Stimulated activated CD4-positive, alpha-beta T cell treated with anti-CD3 and anti-CD28 coated beads, Interleukin-15, amount 100 ng/mL, for 48 hours (primary cell): ENCODE measurements at places on chromosomes 7 and 10.

DNA sequence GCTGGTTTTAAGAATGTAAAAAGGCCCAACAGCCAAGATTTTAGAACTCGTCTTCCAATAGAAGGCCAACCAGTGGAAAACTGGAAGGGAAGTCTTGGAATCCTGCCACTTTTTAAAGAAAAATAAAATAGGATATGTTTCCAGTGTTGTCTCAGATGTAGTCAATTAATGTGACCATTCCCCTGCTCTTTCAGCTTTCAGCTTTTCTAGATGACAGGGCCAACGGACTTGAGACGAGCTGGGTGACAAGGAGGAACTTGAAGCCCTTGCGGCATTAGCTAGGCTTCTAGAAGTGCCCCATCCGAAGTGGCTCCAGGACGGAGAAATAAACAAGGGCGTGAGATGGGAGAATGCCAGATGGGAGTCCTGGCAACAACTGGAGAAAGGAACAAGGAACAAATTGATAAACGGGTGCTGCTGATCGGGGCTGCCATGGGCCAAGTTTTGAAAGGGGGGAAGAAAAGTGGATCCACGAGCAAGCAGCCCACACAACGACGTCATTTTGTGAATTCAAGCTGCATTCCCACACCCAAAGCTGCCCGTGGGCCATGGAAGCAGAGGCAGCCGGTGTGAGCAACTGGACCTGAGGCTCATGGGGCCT lies 42.3 kb downstream of the CTBP2 start:
- no peak for DNase-seq

GRCh38 chr10:43209074-43209455 lies 57.8 kb downstream of the RASGEF1A start:
- no peak for DNase-seq

- DNase-seq: no peak
Observed at GRCh38 chr7:12814828-12815227, 127.4 kb downstream of the ARL4A start.

DNA sequence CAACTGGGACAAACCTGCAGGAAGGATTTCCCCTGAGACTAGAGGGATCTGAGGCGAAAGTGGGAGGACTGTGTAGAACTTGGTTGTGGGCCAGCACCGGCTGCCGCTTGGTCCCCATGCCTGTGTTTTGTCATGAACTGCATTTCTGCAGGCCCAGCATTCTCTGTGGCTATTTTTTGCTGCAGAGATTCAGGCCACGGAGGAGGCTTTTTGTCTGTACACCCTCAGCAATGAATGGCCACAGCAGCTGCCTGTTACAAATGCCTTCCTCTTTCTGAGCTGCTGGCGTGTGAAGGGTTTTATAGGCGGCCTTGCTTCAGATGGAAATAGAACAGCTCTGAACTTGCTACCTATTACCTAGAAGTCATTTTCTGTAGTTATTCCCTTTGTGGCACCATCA lies 164.4 kb downstream of the SH2D4B start:
- no peak for DNase-seq

GRCh38 chr10:55002420-55002819 lies 201.4 kb upstream of the PCDH15 start:
- DNase-seq: no peak

GRCh38 chr10:28241741-28242399 lies 61.0 kb downstream of the MPP7 start:
- peak; percentile 27 for DNase-seq

DNA sequence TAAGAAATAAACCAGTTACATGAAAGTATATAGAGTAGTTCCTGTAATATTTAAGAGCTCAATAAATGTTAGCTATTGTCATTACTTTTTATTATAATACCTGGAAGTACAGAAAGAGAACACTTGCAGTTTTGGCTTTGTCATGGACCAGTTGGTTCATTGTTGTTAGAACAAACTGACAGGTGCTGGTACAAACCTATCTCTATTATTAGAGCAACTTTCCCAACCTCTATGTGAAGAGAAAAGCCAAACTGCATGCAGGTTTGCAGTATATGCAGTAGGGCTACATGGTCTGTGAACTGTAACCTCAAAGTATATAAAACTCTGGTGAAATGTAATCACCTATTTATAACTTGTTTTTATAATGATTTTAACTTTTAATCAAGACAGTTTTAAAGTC lies 20.4 kb downstream of the DNAJC9 start:
- no peak for DNase-seq

- DNase-seq: no peak
Observed at GRCh38 chr10:119394657-119395279, 147.8 kb downstream of the RGS10 start.

- no peak for DNase-seq
Observed at GRCh38 chr7:108911016-108911415, 341.3 kb downstream of the DNAJB9 start.

GRCh38 chr10:127117125-127117524 lies 79.3 kb downstream of the INSYN2A start:
- DNase-seq: no peak

DNA sequence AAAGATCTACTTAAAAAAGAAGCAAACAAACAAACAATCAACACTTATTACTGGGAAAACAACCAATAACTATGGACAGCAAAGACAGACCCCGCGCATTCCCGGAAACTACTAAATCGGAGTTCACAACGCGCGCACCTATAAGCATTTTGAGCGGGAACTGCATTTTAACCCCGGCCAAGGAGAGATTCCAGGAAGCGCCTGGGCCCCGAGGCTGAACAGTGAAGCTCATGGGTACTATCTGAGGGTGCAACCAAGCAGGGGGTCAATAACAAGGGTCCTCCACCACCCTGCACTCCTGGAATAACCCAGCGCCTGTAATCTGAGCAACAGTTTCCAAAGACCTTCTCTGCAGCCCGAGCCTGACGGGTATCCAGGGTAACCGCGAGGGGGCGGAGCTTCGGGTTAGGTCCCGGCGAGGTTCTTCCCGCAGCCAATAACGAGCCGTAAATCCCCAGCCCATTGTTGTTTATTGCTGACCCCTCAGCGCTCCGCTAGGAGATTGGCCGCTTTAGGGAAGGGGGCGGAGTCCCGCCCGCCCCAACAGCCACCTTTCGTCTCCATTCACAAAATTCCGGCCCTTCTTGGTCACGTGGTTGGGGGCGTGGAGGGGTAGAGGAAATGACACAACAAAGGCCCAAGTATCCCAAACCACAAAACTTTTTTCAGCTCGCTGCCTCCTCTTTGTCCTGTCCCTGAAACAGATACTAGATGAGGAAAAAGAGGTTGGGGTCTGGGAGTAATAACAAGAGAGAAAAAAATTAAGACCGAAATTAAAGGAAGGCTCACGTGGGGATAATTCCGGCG lies 1.7 kb upstream of the ETV1 start:
- peak; percentile 46 for DNase-seq

- no peak for DNase-seq
Observed at GRCh38 chr10:132021046-132021445, 39.3 kb upstream of the BNIP3 start.

DNA sequence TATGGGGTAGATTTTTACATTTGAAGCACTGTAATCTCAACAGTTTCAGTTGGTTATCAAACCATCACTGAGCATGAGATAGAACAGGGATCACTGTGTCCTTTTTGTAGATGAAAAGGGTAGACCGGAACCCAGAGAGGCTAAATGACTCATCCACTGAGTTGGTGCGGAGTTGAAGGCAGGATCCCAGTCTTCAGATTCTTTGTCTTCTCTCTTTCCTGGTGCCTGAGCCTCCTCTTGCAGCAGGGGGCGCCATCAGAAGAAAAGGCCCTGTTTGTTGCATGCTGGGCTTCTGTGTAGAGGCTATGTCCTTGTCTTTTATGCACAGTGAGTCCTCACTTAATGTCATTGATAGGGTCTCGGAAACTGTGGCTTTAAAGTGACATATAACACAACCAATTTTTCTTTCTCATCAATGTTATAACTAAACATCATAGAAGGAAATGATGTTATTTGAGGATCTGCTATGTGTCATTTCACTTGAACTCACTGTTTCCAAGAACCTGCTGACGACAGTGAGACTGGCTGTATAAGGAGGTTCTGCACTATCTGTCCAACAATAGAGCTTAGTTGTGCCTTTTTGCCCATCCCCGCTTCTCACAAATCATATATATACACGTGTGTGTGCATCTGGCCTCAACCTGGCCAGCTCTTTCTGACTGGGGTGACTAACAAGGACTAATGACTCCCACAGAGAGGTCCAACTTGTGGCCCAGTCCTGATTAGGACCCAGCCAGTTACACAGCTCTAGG lies 14.3 kb downstream of the ZNF282 start:
- peak; percentile 88 for DNase-seq

DNA sequence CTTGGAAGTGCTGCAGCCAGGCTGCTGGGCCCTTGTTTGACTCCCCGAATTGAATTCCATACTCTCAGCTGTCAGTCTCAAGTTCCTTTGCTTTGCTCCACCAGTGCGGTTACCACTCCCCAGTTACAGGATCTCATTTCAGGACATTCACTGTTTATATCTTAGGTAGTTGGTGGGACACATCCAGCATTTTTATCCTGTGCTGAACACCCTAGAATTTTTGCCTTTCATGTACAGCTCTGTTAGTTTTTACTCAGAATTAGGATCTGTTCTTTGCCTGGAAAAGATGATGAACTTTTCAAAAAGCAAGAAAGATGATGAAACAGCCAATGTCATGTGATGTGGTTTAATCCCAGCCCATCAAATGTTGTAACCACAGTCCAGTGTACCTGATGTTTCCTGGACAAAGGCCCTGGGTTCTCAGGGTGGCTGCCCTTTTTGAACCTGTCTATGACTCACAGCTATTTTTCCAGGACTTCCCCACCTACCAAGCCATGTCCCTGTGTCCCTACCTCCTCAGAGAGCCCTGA lies 149.7 kb downstream of the NOC3L start:
- DNase-seq: no peak

- DNase-seq: no peak
Observed at GRCh38 chr10:48623607-48624132, 18.8 kb upstream of the ARHGAP22 start.

GRCh38 chr7:157028199-157028903 lies 17.9 kb upstream of the MNX1 start:
- no peak for DNase-seq

DNA sequence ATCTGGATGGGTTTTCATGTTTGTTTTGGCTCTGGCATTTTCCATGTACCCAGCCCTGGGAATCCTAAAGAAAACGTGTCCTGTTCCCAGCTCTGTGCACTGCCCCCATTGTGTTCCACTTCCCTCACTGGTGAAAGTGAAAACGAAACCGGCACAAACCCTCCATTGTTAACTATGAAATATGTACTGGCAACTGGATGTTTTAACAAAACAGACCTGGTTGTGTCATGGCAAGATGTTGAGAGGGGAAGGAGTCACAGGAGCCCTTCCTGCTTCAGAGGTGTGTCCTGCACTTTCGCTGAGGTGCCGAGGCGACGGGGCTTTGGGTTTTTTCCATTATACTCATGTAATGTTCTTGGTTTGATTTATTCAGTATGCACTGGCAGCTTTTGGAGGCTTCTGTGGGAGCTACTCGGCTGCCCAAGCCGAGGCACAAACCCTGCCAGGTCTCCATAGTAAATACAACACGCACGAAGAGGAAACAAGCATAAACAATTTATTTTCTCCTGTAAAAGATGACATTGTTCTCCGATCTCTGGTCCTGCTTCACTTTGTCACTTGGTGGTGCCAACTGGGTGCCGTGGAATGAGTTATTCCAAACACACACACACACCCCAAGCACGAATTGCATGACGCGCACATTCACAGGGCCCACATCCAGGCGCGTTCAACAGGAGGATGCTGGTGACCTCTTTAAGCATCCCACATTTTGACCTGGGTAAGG lies 118.2 kb downstream of the CDK6 start:
- peak; percentile 66 for DNase-seq

DNA sequence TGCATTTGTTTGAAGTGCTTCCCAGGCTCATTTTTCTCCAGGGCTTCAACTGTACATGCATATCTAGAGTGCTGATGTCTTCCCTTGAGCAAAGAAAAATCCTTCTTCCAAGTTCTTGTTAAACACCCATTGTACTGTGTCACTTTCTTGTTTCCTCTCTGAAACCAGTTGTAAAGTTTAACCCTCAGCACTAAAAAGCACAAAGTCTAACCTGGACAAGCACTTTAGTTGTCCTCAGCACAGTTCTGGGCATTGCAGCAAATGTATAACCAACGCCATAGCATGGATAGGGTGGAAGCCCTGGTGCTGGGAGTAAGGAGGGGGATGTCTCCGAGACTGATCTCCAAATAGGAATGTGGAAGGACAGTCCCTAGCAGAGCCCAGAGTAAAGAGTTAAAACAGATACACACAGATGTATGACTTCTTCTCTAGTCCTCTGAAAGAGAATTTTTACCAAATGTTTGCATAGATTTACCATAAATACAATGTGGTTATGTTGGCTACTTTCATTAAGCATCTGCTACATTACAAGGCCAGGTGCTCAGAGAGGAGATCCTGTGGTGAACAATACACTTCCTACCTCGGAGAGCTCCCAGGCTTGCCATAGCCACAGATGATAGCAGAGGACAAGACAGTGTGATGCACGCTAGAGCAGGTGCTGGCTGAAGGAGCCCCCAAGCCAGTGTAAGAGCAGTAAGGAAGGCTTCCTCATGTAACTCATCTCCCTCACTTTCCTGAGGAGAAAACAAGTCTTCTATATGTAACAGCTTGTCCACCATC lies 57.0 kb downstream of the DNAJC12 start:
- DNase-seq: no peak

GRCh38 chr7:140417456-140418155 lies 13.7 kb downstream of the RAB19 start:
- no peak for DNase-seq

- DNase-seq: no peak
Observed at GRCh38 chr7:45649560-45650346, 75.6 kb downstream of the ADCY1 start.

GRCh38 chr10:115093286-115093775 lies at the start of gene ATRNL1:
Gene ATRNL1, plus strand, starts transcription at chr10:115093365. Its CDS starts 386 bp downstream, at chr10:115093751.
- no peak for DNase-seq

DNA sequence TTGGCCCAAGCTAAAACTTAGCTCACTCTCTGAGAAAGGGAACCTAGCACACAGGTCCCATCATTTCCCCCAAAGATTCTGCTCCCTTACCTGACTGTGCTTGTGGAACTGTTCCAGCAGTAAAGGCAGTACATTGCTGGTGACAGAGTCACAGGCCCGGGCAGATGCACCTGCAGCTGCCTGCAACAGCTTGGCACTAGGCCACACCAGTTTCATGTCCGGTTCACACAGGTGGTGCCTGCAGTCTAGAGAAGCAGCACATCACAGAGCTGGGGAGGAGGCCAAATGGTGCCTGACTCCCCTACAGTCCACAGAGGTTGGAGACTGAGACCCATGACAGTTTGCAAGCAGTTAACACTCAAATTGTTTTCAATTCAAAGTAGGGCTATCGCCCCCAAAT lies 22.2 kb downstream of the ZDHHC16 start:
- no peak for DNase-seq

DNA sequence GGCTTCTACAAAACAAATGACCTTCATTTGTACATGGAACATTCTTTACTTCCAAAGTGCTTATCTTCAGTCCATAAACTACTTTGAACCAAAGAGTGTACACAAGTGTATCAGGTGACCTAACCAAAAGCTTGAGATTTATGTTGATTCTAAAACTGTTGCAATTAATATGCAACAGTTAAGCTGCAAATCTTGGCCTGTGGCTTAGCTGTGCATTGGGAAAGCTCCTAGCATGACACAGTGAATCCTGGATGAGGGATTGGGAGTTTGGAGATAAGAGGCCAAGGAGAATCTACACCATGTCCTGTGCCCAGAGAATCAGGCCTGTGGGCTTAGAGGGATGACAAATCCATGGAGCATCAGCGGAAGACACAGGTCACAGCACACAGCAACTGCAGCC lies 105.2 kb upstream of the GSDME start:
- DNase-seq: no peak
